ENCODE measurements at places on chromosomes 3 and 15. TPM values are rescaled to one million over a fixed set of nuclear protein-coding genes. Genes with fewer than 3 reads are reported as not detected.

DNA sequence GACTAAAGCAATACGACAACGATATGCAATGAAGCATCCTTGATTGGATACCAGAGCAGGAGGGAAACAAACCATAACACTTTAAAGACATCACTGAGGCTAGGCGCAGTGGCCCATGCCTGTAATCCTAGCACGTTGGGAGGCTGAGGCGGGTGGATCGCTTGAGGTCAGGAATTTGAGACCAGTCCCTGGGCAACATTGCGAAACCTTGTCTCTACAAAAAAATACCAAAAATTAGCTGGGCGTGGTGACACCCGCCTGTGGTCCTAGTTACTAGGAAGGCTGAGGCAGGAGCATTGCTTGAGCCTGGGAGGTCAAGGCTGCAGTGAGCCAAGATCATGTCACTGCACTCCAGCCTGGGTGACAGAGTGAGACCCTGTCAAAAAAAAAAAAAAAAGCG, 33.9 kb upstream of the BHLHE40 start:
- DNase-seq, result no peak

DNA sequence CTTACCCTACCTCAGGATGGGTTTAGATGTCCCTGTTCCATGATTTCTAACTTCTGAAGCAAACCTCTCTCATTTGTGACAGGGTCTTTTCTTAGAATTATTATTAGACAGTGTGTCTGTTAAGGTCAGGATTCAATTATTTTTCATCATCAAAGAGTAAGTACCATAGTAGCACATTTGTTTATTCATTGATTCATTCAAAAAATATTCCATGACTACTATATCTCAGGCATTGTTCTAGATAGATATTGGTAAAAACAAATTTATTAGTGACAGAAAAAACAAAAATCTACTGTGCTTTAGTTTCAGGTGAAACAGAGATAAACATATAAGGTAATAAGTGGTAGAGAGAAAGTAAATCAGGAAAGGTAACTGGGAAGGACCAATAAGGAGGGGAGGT, 3.5 kb upstream of the PLOD2 start:
- DNase-seq, result no peak

DNA sequence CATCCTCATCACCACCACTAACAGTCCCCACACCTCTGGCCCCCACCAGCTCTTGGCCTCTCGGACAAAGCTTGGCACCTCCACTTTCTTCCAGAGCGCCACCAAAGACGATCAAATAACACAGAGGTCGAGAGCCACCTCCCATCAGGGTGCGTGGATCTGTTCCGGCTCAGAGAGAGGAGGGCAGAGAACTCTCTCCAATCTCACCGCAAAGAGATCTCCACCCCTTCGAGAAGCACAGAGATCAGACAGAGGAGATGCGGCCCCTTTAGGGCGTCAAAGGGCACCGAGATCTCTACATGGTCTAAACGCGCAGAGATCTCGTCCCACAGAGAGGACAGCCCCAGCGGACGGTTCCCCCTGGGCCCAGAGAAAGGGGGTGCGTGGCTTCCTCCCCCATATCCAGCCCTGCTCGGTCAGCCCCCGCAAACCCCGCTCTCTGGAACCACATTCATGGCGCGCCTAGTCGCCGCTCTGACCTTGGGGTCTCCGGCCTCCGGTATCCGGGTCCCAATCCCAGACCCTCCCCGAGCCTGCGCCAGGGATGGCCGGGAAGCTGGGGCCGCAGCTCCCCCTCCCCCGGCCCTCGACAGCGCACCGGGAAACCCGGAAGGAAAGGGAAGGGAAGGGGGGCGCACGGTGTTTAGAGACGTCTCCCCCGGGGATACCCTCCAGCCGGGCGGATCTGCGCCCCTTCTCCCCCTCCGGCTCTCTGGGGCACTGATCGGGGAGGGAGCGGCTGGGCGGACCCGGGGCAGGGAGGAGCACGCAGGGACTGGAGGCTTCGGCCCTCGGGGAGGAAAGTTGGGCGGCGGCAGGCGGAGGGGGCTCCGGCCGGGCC, 608 bp downstream of the SCN5A start:
- DNase-seq, result no peak

DNA sequence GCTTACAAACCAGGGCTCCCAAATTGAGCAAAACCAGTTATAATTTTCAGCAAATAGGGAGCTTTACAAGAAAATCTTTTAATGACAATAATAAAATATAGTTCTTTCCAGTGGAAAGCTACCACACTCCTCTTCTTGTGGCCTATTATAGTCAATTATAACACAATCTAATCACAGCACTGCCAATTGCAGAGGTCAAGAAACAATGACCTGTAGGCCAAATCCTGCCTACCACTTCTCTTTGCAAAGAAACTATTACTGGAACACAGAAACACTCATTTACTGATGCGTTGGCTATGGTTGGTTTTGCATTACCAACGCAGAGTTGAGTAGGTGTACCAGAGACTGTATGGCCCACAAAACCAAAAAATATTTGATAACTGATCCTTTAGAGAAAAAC, 110.5 kb downstream of the WDR72 start:
- DNase-seq, result no peak

DNA sequence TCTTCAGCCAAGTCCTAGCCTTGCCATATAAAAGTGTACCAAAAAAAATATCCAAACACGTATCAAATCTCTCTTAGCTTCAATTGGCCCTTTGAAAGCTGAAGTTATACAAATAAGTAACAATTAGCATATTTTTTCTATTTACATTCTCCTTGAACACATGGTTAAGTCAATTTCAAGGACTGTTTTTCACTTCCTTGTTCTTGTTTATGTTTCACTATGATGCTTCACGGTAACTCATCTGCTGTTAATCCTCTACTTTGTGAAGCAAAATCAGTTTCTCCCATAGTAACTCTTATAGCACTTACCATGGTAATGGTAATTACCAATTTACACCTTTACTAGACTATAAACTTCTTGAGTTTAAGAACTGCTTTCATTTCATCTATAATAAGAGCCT, 10.6 kb upstream of the SPRED1 start:
- no peak for DNase-seq

- DNase-seq, result no peak
These were observed 360.4 kb downstream of the EFHB start for GRCh38 chr3:19573644-19574043.

GRCh38 chr3:156317462-156318074, 197.2 kb downstream of the KCNAB1 start:
- DNase-seq, result peak; percentile 21

- DNase-seq, result peak; percentile 51
These were observed 45.0 kb upstream of the SACM1L start for GRCh38 chr3:45644063-45644790.

DNA sequence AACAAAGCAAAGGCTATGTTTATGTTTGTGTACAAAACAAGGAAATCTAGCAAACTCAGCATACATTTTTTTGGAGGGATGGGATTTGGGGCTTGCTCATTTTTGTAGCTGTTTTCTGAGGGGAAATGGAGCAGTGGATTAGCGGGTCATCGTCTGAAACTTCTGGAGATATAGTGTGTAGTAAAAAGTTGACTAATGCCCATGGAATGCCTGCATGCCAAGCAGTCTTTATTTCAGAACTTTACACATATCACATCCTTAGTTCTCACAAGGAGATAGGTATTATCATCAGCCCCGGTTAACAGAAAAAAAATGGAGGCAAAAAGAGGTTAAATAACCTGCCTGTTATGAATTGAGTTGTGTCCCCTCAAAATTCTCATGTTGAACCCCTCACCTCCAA, 47.1 kb downstream of the ATP13A4 start:
- no peak for DNase-seq

GRCh38 chr3:60756241-60757030, 494.8 kb downstream of the FHIT start:
- no peak for DNase-seq

DNA sequence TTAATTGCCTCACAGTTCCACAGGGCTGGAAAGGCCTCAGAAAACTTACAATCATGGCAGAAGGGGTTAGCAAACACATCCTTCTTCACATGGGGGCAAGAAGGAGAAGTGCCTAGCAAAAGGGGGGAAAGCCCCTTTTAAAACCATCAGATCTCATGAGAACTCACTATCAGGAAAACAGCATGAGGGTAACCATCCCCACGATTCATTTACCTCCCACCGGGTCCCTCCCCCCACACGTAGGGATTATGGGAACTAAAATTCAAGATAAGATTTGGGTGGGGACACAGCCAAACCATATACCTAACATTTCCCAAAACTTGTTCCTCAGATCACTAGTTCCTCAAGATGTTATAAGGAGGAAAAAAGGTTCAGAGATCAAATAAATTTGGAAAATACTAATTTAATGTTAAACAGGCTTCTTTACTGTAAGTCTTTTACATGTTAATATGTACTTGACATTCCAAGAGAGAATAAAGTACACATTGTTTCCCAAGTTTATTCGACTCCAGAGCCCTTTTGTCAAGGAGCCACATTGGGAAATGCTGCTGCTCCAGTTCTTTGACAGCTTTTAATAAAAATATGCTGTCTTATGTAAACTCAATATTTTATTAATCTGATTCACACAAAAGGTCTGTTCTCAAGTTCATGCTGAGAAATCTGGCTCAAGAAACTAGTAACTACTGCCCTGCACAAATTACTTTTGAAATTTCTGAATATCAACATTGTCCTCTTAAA, 17.8 kb downstream of the HERC1 start:
- DNase-seq, result no peak

Gene XCR1
- polyA plus RNA-seq, result not detected

Gene ROPN1
- not detected for polyA plus RNA-seq

Gene CCR2
- not detected for polyA plus RNA-seq

Gene KIAA1143
- 10.1 TPM for polyA plus RNA-seq

Gene ISL2
- polyA plus RNA-seq, result 3.2 TPM

Gene MASP1
- polyA plus RNA-seq, result not detected

Gene PARP15
- not detected for polyA plus RNA-seq

Gene CNTN3
- polyA plus RNA-seq, result not detected
